ENCODE measurements at places on chromosomes 2 and 18. TPM values are rescaled to one million over a fixed set of nuclear protein-coding genes. Genes with fewer than 3 reads are reported as not detected.

- no peak overlapping the region for H3K4me3 ChIP-seq
- H3K36me3 ChIP-seq: no peaks in the 10 kb centered on the region
- no peaks in the 10 kb centered on the region for H3K4me1 ChIP-seq
- no peaks in the 10 kb centered on the region for H3K27me3 ChIP-seq
- DNase-seq: no peak
Measured at GRCh38 chr2:133667085-133667484, 98.8 kb upstream of the NCKAP5 start.

DNA sequence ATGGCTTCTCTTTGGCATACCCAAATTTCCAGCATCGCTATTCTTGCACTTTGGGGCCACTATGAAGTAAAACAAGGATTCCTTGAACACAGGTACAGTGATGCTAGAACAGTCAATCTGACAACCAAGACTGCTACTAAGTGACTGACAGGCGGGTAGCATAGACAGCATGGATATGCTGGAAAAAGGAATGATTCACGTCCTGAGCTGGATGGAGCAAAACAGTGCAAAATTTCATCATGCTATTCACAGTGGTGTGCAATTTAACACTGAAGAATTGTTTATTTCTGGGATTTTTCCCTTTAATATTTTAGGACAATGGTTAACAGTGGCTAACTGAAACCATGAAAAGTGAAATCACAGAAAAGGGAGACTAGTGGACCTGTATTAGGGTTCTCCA lies 1511.2 kb upstream of the ZEB2 start:
- H3K4me3 ChIP-seq: no peak overlapping the region
- no peak overlapping the region for H3K27ac ChIP-seq
- no peaks in the 10 kb centered on the region for H3K4me1 ChIP-seq
- DNase-seq: no peak
- no peaks in the 10 kb centered on the region for H3K36me3 ChIP-seq

The NPC1 gene
- 118 TPM for total RNA-seq

- peaks cover 95% of the 10 kb centered on the region for H3K27me3 ChIP-seq
- peaks cover 14% of the 10 kb centered on the region for H3K4me1 ChIP-seq
- H3K4me3 ChIP-seq: no peak overlapping the region
- H3K36me3 ChIP-seq: no peaks in the 10 kb centered on the region
Measured at GRCh38 chr2:118837621-118838020, 9.8 kb downstream of the EN1 start.

The SCN3A gene
- total RNA-seq: 1.2 TPM

- no peaks in the 10 kb centered on the region for H3K27me3 ChIP-seq
- DNase-seq: no peak
- H3K27ac ChIP-seq: no peak overlapping the region
- H3K4me3 ChIP-seq: no peak overlapping the region
- H3K4me1 ChIP-seq: no peaks in the 10 kb centered on the region
Measured at GRCh38 chr2:51401546-51401945, 369.6 kb upstream of the NRXN1 start.

GRCh38 chr2:138028538-138028937 lies 64.3 kb downstream of the HNMT start:
- no peaks in the 10 kb centered on the region for H3K4me1 ChIP-seq
- DNase-seq: no peak
- H3K27ac ChIP-seq: no peak overlapping the region
- no peak overlapping the region for H3K4me3 ChIP-seq

GRCh38 chr2:42324244-42324643 lies 36.8 kb downstream of the COX7A2L start:
- no peak for DNase-seq
- no peaks in the 10 kb centered on the region for H3K27me3 ChIP-seq
- H3K27ac ChIP-seq: no peak overlapping the region
- H3K4me1 ChIP-seq: no peaks in the 10 kb centered on the region

GRCh38 chr2:216217904-216218260 lies 108.7 kb downstream of the XRCC5 start:
- no peaks in the 10 kb centered on the region for H3K27me3 ChIP-seq
- H3K4me3 ChIP-seq: no peak overlapping the region
- H3K4me1 ChIP-seq: peaks cover 16% of the 10 kb centered on the region
- H3K36me3 ChIP-seq: no peaks in the 10 kb centered on the region
- H3K27ac ChIP-seq: peak overlapping the region; percentile 58

GRCh38 chr2:160388464-160389263 lies 104.9 kb downstream of the RBMS1 start:
- peak overlapping the region; percentile 81 for H3K27ac ChIP-seq
- H3K27me3 ChIP-seq: no peaks in the 10 kb centered on the region
- peak; percentile 47 for DNase-seq

The NR4A2 gene
- 65.5 TPM for total RNA-seq

The GRP gene
- not detected for total RNA-seq

The ZNF385B gene
- total RNA-seq: 3.2 TPM

The DQX1 gene
- not detected for total RNA-seq

GRCh38 chr2:120669121-120669952 lies 66.3 kb upstream of the GLI2 start:
- DNase-seq: no peak
- H3K4me3 ChIP-seq: no peak overlapping the region
- H3K36me3 ChIP-seq: no peaks in the 10 kb centered on the region
- H3K27me3 ChIP-seq: peaks cover 6% of the 10 kb centered on the region
- no peaks in the 10 kb centered on the region for H3K4me1 ChIP-seq

The LIMS4 gene
- 8.9 TPM for total RNA-seq

GRCh38 chr2:16622399-16622968 lies 43.1 kb downstream of the CYRIA start:
- no peak overlapping the region for H3K4me3 ChIP-seq
- H3K27me3 ChIP-seq: no peaks in the 10 kb centered on the region
- no peak overlapping the region for H3K27ac ChIP-seq
- H3K36me3 ChIP-seq: peaks cover 6% of the 10 kb centered on the region
- DNase-seq: no peak

The LHCGR gene
- total RNA-seq: not detected

DNA sequence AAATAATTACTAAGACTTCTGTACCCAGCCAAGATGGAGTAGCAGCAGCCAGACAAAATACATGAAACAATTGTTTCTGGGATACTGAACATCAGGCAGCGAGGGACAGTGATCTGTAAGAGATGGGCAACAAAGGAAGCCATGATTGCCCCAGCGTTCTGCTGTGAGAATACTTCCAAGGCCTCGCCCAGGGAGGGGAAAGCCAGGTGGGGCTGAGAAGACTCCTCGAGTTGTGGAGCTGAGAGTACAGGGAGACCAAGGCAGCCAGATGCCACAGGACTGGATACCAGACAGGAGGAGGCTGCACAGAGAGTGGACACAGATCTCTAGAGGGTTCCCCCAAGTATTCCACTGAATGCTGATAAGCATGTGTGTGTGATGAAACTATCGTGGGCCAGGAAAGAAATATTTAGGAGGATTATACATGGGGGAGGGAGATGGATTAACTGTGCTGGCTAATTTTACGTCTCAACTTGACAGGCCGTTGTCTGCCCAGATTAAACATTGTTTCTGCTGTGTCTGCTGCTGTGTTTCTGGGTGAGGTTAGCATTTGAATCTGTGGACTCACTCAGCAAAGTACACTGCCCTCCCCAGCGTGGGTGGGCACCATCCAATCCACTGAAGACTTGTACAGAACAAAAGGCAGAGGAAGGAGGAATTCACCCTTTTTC lies 10.2 kb upstream of the LIMS2 start:
- H3K4me1 ChIP-seq: peaks cover 5% of the 10 kb centered on the region
- H3K27ac ChIP-seq: no peak overlapping the region
- no peaks in the 10 kb centered on the region for H3K36me3 ChIP-seq
- no peaks in the 10 kb centered on the region for H3K27me3 ChIP-seq
- no peak overlapping the region for H3K4me3 ChIP-seq
- no peak for DNase-seq

DNA sequence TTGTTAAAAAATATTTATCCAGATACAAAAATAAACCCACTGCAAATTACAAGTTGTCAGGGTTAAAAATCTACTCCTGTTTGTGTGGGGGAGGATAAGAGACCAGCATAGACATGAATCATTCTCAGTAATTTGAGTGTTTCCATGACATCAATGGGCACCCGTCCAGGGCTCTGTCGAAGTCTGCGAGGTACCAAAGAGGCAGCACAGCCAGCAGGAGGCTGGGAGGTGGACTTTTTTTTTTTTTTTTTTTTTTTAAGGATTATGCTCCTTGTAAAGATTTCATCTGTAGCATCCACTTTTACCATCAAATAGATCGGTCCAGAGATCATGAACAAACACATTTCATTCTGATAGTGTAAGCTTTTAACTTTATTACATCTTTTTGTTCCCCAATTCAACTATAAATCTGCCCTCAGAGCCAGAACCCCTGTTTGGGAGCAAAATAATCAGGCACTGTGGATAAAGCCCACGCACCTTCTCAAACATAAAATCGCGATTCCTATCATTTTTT lies 182.0 kb downstream of the TCF4 start:
- no peaks in the 10 kb centered on the region for H3K36me3 ChIP-seq
- H3K27ac ChIP-seq: no peak overlapping the region
- no peaks in the 10 kb centered on the region for H3K27me3 ChIP-seq
- H3K4me3 ChIP-seq: no peak overlapping the region
- peak; percentile 92 for DNase-seq

DNA sequence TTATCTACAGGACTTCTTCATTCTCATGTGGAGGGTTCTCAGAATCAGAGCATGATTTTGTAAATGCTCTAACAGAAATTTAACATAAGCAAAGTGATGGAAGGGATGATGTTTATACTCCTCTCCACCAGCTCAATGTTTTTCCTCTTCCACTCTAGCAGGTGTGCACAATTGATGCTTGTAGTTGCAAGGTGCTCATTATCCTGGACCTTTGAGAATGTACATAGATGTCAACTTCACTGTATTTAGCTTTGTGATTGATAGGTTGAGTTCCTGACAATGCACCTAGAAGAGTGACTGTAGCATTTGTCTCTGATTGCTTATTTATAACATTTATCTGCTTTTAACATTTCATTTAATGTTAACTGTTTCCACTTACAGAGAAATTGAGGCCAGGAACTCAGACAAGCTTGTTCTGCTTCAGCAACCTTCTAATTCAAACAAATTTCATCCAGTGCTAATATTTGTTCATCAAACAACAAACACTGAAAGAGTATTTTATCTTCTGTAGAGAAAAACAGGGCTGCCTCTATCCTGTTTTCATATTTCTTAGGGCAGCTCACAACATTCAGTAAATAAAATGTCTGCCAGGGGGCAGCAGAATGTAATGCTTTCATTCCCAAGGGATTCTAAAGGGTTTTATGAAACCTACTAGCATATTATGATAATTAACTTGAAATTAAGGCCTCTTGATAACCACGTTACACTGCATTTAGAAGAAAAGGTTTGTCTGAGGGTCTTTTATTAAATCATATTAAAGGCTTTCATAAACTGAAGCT lies 127.9 kb upstream of the NOL4 start:
- H3K36me3 ChIP-seq: no peaks in the 10 kb centered on the region
- no peak overlapping the region for H3K27ac ChIP-seq
- no peaks in the 10 kb centered on the region for H3K4me1 ChIP-seq
- H3K4me3 ChIP-seq: no peak overlapping the region
- H3K27me3 ChIP-seq: no peaks in the 10 kb centered on the region
- no peak for DNase-seq

The XIRP2 gene
- 0.28 TPM for total RNA-seq

- no peaks in the 10 kb centered on the region for H3K4me1 ChIP-seq
- DNase-seq: no peak
- H3K4me3 ChIP-seq: no peak overlapping the region
- no peaks in the 10 kb centered on the region for H3K36me3 ChIP-seq
Measured at GRCh38 chr2:20747317-20747716, 75.6 kb downstream of the LDAH start.

The CABYR gene
- 6.9 TPM for total RNA-seq

DNA sequence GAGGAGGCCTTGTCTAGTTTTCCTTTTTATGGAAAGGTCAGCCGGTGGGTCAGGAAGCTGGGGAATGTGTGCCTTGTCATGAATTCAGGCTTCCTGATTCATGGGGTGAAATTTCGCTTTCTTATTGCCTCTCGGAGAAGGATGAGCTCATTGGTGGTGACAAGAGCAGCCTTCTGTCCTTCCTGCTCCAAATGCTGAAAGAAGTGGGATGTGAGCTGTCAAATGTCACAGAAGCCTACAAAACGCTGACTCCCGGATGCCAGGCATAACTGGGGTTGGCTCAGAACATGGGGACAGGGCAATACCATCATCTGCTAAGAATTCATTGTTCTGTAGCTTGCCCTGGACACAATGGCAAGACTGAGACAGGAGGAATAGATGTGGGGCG lies 55.8 kb upstream of the FAM136A start:
- no peaks in the 10 kb centered on the region for H3K36me3 ChIP-seq
- DNase-seq: no peak
- no peaks in the 10 kb centered on the region for H3K27me3 ChIP-seq

The NEB gene
- total RNA-seq: 20.5 TPM

DNA sequence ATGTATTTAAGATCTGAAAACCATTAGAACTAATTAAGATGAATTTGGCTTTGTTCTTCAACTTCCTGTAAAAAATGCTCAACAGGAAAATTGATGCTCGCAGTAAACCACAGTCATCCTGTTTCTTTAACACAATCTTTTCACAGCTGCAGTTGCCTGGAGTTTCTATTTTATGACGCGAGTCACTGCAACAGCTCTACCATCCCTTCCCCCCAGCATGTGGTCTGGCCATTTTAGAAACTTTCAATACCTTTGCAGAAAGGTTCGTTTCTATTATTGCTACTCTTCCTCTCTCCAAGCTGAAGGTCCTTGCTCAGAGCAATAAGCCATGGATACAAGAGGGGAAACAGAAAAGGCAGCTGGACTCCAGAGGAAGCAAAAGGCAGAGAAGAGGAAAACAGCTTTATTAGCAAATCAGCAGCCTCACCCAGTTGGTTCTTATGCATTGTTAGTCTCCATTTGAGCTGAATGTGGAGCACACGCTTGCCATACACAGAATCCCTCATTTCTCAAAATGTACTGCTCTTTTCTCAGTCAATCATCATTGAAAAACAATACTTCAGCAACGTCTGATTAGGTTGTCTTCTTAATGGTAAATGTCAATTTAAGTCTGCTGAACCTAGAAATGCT lies 3.9 kb downstream of the WIPF1 start:
- peaks cover 13% of the 10 kb centered on the region for H3K4me1 ChIP-seq
- H3K27me3 ChIP-seq: no peaks in the 10 kb centered on the region
- H3K36me3 ChIP-seq: no peaks in the 10 kb centered on the region
- peak overlapping the region; percentile 76 for H3K27ac ChIP-seq

The C2orf78 gene
- not detected for total RNA-seq

DNA sequence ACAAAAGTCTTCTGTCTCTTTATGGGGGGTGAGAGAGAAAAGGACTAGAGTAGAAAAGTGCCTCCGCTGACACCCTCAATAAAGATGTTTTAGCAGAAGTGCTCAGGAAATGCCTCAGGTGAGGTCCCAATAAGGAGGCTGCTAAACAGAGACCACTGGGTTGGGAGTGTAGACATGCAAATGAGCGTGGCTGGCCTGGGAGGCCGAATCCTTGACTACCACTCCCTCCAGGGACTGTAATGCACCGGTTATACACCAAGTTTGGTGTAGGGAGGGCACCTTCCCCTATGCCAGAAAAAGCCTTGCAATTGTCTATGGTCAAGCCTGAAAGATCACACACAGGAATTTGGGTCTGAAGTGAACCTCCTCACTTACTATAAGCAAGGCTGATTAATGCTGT lies 1.8 kb downstream of the TMX3 start:
- peaks cover 19% of the 10 kb centered on the region for H3K4me1 ChIP-seq
- DNase-seq: no peak
- H3K4me3 ChIP-seq: no peak overlapping the region
- no peaks in the 10 kb centered on the region for H3K27me3 ChIP-seq
- H3K36me3 ChIP-seq: peaks cover 36% of the 10 kb centered on the region

The CPO gene
- total RNA-seq: 13.5 TPM

The BIN1 gene
- total RNA-seq: 148 TPM

The RNF152 gene
- total RNA-seq: 11.6 TPM
